ENCODE measurements at places on chromosomes 7 and 10.

GRCh38 chr7:30173058-30173897 lies 38.5 kb downstream of the MTURN start:
- DNase-seq = no peak

DNA sequence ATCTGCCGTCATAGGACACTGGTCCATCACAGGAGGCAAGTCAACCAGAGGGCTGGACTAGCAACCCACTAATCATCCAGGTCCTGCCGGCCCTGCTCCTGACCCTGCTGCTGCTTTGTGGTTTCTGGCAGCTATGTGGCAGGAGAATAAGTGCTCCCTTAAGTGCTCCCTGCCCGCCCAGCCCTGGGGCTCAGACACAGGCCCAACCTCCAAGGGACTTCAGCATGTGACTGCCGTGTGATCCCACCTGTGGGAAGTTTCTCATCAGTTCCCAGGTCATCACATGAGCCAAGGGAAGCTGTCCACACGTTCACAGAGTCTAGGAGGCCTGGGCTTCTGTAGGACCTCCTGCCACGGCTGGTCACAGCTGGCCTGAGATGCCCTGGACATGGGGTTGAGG lies 34.2 kb upstream of the ZNF488 start:
- DNase-seq = no peak

- DNase-seq = no peak
Measured at GRCh38 chr10:118798231-118798662, 43.5 kb upstream of the CACUL1 start.

GRCh38 chr10:132786884-132787494 lies 1.0 kb upstream of the NKX6-2 start:
- DNase-seq = no peak

DNA sequence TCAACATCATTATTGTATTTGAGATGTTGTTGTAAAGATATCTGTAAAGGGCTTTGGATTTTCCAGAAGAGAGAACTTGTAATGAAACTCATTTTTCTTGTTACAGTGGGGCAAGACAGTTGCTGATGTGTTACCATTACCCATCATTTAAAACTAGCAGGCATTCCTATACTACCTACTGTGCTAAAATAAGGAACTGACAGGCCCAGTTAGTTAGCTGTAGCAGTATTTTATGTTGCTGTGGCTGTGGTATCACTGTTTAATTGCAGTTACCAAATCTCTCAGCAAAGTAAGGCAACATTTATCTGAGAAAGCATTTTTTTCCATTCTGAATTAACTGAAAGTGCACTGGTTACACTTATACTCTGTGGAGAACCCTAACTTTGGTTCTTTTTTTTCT lies 9.9 kb downstream of the ST7 start:
- DNase-seq = no peak

GRCh38 chr7:41241641-41242040 lies 461.2 kb downstream of the INHBA start:
- no peak for DNase-seq

- DNase-seq = no peak
Measured at GRCh38 chr7:116071629-116072028, 41.1 kb upstream of the TFEC start.

GRCh38 chr10:33145451-33146188 lies 187.6 kb upstream of the ITGB1 start:
- DNase-seq = no peak

DNA sequence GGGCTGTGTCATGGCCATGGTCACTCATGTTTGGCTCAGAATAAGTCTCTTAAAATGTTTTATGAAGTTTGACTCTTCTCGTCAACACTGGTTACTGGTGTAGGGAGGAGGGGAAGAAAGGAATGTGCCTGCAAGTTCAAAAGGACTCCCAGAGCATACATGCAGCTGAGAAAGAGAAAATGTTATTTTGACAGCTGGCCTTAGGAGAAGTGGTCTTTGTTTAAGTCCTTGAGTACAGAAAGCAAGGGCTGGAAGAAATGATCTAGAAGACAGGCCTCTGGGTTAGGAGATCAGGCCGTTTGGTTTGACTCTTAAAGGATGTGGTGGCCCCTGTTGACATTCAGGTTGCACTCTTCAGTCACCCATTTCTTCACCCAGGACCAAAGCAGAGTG lies 245.5 kb downstream of the REEP3 start:
- no peak for DNase-seq

GRCh38 chr7:115329006-115329405 lies 407.1 kb downstream of the MDFIC start:
- no peak for DNase-seq

DNA sequence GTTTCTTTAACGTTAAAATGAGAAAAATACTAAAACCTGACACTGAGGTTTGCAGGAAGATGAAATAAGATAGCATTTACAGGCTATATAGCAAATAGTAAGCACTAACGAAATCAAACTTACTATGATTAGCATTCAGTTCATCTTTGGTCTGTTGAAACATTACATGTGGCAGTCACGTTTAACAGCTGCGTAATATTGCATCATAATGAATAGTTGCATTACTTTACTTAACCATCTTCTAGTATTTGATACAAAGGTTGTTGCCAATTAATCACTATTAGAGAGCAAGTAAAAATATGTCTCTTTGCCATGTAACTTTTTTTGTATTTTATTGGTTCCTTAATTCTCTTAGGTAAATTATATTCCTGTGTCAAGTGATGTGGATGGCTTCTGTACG lies 131.8 kb upstream of the GHITM start:
- DNase-seq = no peak
